G401 (cell line): ENCODE measurements at places on chromosomes 6 and 20.

DNA sequence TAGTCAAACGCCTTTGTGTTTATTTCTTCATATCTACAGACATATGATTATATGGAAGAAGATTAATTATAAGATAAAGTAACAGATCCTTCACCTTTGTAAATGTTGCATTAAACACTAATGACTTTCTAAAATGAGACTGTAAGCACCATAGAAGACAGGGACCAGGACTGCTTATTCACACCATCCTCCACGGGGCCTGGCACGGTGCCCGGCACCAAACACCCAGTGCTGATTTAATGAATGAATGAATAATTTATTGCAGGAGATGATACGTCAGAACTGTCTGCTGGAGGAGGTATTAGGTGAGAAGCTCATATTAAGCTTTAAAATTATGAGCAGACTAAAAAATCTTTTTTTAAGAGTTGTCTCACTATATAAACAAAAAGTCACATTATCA, 88.3 kb downstream of the SLX4IP start:
- no peak for DNase-seq

- no peak for DNase-seq
Measured at GRCh38 chr6:151842816-151843215, 35.3 kb downstream of the ESR1 start.

DNA sequence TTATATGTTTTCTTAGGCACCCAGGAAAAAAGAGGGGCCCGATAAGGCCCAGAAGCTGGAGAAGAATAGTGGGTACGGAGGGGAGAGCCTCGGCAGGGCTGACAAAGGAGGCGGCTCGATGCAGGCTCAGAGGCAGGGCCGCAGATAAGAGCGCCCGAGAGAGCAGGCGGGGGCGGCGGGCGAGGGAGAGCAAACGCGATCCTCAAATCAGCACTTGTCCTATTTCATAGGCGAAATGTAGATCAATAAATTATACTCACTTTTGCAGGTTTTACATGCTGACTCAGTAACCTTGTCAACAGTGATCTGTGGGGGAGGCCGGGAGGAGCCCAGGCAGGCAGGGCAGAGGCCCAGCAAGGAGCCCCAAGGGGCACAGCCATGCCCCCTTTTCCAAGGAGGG, 42.6 kb downstream of the GRM4 start:
- no peak for DNase-seq

DNA sequence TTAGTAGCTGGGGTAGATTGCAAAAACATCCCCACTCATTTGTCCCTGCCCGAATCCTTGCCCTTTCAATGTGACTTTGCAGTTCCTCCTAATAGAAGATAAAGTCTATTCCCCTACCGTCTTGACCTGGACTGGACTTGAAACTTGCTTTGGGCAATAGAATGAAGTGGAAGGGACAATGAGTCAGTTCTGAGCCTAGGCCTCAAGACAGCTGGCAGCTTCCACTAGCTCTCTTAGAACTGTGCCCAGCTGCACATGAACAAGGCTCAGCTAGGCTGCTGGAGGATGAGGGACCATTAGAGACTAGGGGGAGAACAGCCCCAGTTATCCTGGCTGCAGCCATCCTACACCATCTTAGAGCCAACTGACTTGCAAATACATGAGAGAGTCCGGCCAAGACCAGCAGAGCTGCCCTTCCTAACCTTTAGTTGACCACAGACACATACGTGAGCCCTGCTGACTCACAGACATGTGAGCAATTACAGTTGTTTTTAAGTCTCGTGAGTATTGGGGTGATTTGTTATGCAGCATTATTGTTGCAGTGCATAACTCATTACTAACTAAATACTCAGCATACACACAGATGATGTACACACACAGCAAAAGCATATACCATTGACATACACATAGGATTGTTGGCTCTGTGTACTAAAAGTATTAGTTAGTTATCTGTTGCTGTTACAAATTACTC, 105.5 kb downstream of the DHX35 start:
- no peak for DNase-seq

DNA sequence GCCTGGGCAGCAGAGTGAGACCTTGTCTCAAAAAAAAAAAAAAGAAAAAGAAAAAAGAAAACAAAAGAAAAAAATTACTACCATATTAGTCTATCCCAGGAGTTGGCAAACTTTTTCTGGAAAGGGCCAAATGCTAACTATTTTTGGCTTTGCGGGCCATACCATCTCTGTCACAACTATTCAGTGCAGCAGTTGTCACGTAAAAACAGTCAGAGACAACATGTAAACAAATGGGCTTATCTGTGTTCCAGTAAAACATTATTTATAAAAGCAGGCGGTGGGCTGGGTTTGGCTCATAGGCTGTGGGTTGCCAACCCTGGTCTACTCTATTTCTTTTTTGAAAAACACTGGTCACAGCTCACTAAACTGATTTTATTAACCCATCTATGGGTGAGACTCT, 53.4 kb downstream of the EYA2 start:
- DNase-seq = no peak

- no peak for DNase-seq
Measured at GRCh38 chr6:35719830-35720733, 16.8 kb upstream of the ARMC12 start.

GRCh38 chr20:62495749-62496567, 20.2 kb upstream of the GATA5 start:
- no peak for DNase-seq

DNA sequence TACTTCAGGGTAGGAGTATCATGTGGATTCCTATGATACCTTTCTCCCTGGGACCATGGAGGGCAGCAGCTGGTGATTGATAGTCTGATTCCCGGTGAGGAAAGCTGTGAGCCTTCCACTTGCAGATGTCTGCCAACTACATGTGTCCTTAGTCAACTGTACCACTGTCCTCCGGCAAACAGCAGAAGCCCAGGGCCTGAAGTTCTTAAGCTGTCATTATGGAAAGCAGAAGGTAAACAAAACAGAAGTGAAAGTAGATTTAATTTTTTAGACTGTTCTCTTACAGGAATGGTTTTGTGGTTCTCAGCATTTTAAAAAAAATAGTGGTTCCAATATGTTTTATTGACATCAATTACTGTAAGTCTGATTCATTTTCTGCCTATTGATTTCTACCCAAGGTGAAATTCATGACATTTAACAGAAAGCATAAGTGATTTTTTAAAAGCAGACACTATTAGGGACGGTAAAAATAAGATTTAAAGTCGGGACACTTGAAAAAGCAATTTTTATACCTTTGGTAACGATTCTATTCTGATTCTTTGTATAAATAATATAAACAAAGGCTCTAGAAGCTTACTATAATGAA, 36.6 kb downstream of the PTPN1 start:
- DNase-seq = no peak

DNA sequence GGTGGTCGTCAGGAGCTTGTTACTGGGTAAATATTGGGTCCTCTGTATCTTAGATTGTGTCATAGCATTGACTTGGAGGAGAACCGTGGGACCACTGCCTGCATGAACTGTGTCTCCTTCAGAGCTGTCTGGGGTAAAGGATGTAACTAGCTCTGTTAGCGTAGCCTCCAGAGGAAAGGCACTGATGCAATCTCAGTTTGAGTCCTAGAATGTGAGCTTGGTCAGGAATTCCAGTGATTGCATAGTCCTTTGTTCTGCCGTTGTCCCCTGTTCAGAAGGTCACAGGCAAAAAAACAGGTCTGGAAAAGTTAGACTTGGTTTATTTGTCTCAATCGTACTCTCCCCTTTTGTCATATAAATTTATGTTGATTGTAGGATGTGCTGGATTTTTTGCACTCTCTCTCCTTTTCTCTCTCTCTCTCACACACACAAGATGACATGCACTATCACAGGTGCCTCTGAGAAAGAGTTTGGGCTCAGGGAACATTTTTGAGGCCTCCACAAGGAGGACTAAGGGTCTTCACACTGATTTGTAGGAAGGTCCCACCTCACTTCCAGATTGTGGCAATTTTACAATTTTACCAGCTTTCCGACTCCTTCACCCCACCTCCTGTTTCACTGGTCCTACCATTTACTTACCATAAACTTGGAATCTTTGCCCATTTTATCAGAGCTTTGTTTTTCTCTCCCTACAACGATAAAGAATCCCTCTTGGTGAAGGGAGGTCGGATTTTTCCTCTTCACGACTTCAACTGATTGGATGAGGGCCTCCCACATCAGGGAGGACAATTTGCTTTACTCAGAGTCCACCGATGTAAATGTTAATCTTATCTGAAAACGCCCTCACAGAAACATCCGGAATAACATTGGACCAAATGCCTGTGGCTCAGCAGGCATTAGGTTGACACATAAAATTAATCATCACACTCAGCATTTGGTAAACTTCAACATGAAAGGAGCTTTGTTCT, 7.0 kb upstream of the DACT2 start:
- DNase-seq = no peak
